Activated T-helper 9 cell treated with anti-CD3 and anti-CD28 coated beads, Interleukin-2, amount 50 U/mL, for 16 hours (primary cell): ENCODE measurements at places on chromosomes 6 and 20.

GRCh38 chr20:45372241-45372640, 5.9 kb downstream of the TP53TG5 start:
- no peak for DNase-seq

- DNase-seq, result no peak
Measured at GRCh38 chr20:59620860-59621505, 16.6 kb downstream of the PHACTR3 start.

DNA sequence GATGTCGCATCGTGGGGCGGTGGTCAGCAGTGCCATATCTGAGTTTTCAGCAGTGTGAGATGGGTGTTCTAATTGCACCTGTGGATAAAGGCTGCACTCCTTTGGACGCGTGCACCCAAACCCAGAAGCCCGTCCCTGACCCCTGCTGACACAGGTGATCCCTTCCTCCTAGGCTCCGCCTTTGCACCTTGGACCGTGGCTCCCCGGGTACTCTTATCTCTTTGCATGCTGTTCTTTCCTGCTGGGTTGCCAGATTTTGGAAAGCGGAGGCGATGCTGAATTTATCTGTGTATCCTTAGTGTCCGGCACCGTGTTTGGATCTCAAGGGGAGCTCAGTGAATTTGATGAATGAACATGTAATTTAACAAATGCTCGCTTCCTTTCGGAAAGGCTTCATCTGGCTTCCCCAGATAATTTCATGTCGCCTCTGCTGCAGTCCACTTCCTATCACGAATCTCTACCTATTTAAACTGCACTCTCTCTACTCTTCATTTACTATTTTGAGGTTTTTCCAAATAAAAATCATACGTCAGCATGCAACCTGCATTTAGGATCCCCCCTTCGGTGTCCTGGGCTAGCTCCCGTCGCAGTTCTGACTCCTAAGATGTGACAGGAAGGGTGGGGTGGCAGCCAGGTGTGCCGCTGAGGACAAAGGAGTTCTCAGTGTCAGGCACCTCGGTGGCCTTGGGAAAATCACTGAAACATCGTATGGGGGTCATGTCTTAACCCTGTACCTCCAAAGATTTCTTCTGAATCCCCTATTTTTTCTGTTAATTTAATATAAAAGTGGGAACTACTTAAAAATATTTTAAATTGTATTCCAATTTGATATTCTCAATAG, 753 bp upstream of the PERP start:
- no peak for DNase-seq

GRCh38 chr6:40439026-40439800, 148.0 kb downstream of the LRFN2 start:
- DNase-seq, result no peak

DNA sequence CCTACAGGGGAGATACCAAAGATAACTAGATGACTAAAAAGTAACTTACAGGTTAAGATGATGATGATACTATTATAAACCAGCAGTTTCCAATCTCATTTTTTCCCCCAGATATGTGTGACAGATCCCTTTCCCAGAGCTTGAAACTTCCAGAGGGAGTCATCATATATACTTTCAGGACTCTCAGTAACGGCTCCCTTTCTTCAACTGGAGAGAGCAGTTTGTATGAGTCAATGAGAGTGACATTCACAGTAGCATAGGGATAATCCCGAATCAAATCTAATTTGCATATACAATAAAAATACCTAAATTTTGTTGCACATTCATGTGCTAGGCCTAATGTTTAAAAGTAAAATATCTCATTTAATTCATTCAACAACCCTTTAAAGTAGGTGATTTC, 29.7 kb downstream of the IGF2R start:
- no peak for DNase-seq
